ENCODE measurements at places on chromosomes 13 and 19. TPM values are rescaled to one million over a fixed set of nuclear protein-coding genes. Genes with fewer than 3 reads are reported as not detected.

The SIGLEC12 gene
- 0.34 TPM for total RNA-seq

DNA sequence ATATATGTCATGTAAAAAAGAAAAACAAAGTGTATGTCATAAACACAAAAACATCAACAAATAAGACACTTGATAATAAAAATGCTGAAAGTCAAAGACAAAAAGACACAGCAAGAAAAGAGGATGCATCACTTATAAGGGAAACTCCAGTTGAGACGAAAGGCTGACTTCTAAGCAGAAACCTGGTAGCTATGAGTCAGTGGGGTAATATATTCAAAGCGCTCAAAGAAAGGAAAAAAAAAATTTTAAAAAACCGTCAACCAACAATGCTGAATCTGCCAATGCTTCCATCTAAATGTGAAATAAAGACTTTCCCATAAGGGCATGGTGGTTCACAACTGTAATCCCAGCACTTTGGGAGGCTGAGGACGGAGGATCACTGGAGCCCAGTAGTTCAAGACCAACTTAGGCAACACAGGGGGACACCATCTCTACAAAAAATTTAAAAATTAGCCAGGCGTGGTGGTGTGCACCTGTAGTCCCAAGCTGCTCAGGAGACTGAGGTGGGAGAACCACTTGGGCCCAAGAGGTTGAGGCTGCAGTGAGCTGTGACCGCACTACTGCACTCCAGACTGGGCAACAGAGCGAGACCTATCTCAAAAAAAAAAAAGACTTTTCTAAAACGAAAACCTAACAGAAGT, 24.0 kb downstream of the USP12 start:
- peak; percentile 85 for ATAC-seq

The PTH2 gene
- not detected for total RNA-seq

GRCh38 chr19:6213696-6214641, 65.8 kb downstream of the MLLT1 start:
- ATAC-seq, result no peak

The CEACAM21 gene
- 27.1 TPM for total RNA-seq

DNA sequence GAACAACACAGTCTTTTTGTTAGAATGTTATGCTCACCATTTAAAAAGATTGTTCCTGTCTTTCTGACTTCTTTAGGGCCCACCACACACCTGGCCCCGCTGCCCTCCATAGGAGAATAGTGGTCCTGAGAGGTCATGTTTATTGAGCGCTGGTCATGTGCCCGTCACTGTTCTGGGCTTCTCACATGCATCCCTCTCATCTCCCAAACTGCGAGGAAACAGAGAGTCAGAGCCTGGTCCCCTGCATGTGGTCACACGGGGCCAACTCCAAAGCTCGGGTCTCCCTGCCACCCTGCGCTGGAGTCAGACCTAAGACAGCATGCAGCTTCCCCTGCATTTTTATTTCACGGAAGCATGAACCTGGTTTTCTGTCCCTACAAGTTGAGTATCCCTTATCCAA, 70.4 kb upstream of the GPR183 start:
- no peak for ATAC-seq

DNA sequence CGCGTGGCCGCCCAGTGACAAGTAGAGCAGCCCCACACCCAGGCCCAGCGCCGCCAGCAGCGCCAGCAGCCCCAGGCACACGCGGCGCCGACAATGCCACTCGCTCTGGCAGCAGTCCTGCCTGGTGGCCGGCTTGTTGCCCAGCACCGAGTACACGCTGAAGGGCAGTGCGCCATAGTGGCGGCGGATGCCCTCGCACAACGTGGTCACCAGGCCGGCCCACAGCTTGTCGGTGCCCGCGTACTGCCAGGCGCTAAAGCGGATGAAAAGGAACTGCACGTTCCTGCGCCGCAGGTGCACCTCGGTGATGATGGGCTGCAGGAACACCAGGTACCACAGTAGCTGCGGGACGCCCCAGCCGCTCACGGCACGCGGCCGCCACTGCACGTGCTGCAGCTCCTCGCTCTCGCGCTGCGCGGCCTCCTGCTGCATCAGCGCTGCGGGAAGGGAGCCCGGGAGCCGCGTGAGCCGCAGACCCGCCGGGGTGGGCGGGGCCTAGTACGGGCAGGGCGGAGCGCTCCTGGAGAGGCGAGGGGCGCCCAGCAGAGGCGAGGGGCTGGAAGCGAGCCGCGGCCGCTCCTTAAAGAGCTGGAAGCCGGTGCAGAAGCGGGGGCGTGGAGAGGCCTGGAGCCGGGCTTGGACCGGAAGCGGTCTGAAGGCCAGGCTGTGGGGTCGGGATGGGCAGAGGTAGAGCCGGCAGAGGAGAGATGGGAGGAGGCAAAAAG, 7.3 kb downstream of the NKPD1 start:
- peak; percentile 19 for ATAC-seq

DNA sequence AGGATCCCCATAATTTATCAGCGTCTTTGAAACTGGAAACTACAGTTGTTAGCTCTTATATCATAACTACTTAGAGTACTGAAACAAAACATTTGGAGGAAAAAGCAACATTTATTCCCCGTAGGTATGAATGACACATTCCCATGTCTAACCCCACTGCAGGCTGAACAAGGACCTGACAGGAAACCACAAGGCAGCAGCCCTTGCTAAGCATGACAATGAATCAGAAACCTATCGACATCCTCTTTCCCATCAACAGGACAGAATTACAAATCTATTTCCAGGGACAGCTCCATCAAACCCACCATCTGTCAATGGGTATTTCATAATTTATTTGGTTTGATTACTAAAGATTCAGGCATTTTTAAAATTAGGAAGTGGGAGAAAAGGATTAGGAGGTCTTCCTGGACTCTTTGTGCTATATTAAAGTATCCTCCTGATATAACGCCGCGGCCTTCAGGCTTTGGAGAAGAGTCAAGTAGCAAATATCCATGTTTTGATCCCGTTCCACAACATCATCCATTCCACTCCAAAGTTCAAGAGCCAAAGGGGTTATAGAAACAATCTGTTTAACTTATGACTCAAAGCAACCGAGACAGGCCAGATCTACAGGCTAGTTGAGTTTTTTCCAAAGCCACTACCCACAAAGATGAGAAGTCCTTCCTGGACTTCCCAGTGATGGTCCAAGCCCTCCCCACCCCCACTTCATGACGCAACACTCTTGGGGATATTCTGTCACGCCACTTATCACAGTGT, 51.1 kb downstream of the FAM216B start:
- peak; percentile 70 for ATAC-seq

The DCT gene
- total RNA-seq, result 0.29 TPM

GRCh38 chr13:22599156-22599555, 581.6 kb upstream of the SGCG start:
- no peak for ATAC-seq

DNA sequence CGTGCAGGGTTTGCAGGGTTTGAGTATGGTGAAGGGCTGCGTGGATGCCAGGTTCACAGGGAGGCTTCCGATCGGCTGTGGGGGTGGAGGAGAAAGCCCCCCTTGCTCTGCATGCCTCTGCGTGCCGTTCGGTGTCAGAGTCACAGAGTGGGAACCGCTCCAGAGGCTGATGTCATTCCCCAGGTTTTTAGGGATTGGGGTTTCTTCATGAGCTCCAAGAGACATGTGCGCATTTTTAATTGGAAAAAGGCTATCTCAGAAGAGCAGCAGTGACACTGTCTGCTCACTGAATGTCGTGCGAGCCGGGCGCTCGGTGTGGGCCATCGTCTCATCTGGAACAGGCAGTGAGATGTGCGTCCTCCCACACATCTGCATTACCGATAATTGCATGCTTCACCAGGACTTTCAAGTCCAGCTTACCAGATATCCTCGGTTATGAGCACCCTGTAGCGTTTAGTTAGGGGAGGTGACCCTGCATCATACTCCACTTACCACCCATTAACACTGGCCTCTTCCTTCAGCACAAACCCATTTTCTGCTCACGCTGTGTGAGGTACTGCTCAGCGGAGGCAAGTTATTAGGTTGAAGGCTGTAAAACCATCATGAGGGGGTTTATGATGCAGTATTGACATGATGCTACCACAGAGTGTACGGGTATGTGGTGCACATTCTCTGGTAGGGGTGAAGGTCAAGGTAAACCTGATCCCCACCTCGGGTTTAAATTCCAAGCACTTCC, 1.7 kb downstream of the MCF2L start:
- ATAC-seq, result no peak

DNA sequence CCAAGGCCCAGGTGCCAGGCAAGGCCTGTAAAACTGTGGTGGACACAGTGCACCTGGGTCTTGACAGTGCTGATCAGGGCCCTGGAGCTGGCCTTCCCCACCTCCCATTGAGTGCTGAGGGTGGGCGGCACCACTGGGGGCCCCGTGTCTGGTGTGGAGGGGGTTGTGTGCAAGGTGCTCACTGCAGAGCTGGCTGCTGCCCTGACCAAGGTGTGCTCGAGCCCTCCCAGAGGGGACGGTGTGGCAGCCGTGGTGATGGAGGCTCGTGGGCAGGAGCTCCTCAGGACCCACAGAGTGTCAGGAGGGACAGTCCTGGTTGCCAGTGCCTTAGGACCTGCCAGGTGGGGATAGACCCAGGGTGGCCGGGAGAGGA, 23.0 kb downstream of the ATP4B start:
- ATAC-seq, result no peak

- ATAC-seq, result no peak
These were observed 53.9 kb upstream of the GAS6 start for GRCh38 chr13:113917594-113918371.

DNA sequence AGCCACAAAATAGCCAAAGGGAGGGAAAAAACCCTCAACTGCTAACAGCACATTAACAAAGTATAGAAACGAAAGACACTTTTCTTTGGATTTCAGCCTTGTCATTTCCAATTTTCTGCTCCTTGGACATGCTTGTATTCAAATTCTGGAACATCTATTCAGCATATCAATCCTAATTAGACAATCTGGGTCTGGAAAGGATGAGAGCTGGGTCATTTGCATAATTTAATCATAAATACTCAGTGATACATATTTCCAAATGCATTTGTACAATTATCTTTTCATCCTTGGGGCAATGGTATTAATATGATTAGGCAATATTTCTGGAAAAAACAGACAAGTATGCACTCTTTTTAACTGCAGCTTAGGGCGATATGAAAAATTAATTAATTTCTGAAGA, 14.3 kb downstream of the DACH1 start:
- no peak for ATAC-seq

DNA sequence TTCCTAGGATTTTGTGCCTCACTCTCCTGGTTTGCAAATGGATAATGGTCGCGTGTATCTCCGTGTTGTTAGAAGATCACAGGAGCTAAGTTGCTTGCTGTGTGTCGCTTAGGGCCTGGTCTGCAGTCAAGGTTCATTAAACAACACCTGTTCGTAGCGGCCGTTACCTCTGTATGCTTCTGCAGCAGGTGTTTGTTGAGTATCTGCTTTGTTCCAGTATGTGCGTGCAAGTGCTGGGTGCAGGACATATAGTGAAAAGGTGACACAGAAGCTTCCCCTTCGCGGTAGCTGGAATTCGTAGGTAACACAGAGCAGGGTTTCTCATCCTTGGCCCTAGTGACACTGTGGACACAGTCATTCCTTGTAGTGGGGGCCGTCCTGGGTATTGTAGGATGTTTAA, 5.4 kb downstream of the MED25 start:
- no peak for ATAC-seq

- ATAC-seq, result no peak
These were observed 12.5 kb downstream of the SAFB start for GRCh38 chr19:5635427-5635826.

DNA sequence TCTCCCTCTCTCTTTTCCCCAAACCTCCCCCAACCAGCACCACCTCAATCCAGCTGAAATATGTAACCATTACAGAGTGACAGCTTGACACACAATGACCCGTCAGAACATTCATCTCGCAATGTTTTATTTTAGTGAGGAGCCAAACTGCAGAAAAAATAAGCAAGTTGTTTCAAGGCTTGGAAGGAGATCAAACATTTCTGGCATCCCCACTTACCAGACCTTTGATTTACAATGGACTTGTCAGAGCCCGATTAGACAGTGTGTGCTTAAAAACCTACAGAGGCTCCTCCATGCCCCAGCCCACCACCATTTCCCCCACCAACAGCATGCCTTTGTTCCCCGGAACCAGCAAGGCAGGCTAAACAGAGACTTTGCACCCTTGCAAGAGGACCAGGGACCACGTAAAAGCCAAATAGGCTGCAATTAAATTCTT, 382.8 kb upstream of the ZNF507 start:
- no peak for ATAC-seq

DNA sequence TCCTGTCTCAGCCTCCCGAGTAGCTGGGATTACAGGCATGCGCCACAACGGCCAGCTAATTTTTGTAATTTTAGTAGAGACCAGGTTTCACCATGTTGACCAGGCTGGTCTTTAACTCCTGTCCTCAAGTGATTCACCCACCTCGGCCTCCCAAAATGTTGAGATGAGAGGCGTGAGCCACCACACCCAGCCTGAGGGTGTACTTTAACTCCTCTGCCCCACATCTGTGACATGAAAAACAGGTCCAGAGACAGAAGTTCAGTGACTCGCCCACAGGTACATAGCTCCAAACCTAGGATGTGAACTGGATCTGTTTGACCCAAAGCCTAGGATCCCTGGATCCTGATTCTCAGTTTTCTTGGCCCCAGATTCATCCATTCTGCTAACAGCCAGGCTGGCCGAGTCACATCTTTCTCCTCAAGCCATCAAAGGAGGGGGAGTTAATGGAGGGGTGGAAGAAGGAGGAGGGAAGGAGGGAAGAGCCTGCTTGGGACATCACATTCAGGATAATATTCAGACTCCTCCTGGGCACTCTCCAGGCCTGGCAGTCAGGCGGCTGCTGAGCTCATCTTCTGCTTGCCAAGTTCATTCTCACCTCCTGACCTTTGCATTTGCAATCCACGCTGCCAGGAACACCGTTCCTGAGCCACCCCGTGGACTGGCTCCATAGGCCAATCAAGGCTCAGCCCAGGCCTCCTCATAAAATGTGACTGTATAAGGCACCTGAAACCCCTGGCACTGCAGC, 3.1 kb downstream of the SPC24 start:
- no peak for ATAC-seq

The LILRA1 gene
- total RNA-seq, result not detected

DNA sequence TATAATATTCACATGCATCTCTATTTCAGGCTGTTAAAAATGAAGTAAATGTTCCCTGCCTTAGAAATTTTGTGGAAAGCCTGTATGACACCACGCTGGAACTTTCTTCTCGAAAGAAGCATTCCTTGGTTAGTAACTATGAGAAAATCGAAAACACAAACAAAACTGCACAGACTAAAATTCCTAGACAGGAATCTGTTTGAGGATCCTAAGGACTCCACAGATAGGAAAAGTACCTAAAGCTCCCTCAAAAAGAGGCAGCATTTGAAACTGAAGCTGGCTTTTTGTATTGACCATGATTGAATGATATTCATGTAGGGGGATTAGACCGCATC, 103.4 kb downstream of the FRY start:
- ATAC-seq, result no peak

The C19orf73 gene
- total RNA-seq, result 1.3 TPM

The NAXD gene
- 23.8 TPM for total RNA-seq

Data from activated T-helper 17 cell treated with anti-CD3 and anti-CD28 coated beads, Interleukin-2, amount 50 U/mL, for 72 hours (primary cell).